ENCODE measurements at places on chromosomes 4 and X.
A peak's percentile ranks its signal among the peaks of the same experiment; 100 is the strongest.

GRCh38 chr4:29770627-29771026 is 949.5 kb upstream of the PCDH7 start:
- no peak for DNase-seq

- DNase-seq, result peak; percentile 14
Observed at GRCh38 chrX:103310555-103311398, at the start of gene BEX2. TSS of gene BEX2 (minus strand) at chrX:103310990. CDS start at chrX:103309976, 1,014 bp downstream.

DNA sequence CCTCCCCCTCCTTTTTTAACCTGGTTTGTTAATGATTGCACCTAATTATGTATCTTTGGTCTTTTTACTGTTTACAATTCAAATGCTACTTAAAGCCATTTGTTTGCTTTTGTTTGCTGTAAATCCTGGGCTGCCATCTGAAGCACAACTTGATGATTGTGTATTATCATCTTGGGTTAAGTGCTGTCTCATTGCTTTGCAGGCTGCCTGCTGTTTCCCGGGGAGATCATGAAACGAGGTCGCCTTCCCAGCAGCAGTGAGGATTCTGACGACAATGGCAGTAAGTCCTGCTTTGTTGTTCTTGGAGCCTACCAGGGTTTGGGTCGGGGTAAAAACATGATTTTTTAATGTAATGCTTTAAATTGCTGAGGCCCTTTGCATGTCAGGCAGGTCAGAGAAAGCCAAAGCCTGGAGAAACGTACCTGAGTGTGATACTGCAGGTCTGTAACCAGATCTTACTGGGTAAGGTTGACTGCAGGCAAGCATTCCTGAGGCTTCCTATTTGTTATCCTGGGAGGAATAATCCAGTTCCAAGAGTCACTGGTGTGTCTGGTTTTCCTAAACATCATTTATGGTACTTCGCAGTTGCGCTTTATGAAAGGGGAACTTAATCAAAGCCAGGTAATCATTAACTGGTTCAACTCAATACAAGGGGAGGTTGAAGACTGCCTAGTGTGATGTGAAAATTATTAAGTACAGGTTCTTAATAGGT is 22.2 kb downstream of the JADE1 start:
- peak; percentile 38 for DNase-seq

- DNase-seq, result no peak
Observed at GRCh38 chr4:140174543-140174942, 20.6 kb upstream of the MAML3 start.

DNA sequence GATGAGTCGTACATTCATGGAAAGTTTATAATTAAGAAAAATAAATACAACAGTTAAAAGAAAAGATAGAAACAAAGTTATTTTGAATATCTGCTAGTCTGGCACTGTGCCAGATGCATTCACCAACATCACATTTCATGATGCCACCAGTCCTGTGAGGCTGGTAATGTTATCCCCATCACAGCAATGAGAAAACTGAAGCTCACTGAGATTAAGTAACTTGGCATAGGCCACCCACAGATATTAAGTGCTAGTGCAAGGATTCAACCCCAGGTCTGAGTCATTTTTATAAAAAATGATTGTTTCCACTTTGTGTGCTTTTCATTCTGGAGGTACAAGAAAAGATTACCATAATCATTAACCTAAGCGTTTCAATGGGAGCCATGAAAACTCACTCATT is 65.0 kb upstream of the IL15 start:
- no peak for DNase-seq

DNA sequence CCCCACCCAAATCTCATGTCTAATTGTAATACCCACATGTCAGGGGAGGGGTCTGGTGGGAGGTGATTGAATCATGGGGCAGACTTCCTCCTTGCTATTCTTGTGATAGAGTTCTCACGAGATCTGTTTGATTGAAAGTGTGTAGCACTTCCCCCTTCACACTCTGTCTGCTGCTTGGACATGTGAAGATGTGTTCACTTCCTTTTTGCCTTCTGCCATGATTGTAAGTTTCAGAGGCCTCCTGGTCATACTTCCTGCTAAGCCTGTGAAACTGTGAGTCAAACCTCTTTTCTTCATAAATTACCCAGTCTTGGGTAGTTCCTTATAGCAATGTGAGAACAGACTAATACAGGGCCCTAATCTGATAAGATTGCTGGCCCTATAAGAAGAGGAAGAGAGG is 1514.8 kb downstream of the RPA4 start:
- DNase-seq, result no peak

DNA sequence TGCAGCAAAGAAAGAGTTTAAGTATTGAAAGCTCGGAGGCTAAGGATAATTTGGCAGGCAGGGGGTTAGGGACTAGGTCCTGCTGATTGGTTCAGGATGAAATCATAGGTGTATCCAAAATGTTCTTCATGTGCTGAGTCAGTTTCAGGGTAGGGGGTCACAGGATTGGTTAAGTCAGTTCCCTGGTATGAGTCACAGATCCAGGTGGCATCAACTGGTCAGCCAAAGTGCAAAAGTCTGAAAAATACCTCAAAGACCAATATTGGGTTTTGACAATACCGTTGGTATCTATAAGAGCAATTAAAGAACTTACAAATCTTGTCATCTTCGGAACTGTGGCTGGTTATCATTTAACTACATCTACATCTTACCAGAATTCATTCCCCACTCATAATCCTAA is 25.6 kb upstream of the PRDM8 start:
- no peak for DNase-seq

DNA sequence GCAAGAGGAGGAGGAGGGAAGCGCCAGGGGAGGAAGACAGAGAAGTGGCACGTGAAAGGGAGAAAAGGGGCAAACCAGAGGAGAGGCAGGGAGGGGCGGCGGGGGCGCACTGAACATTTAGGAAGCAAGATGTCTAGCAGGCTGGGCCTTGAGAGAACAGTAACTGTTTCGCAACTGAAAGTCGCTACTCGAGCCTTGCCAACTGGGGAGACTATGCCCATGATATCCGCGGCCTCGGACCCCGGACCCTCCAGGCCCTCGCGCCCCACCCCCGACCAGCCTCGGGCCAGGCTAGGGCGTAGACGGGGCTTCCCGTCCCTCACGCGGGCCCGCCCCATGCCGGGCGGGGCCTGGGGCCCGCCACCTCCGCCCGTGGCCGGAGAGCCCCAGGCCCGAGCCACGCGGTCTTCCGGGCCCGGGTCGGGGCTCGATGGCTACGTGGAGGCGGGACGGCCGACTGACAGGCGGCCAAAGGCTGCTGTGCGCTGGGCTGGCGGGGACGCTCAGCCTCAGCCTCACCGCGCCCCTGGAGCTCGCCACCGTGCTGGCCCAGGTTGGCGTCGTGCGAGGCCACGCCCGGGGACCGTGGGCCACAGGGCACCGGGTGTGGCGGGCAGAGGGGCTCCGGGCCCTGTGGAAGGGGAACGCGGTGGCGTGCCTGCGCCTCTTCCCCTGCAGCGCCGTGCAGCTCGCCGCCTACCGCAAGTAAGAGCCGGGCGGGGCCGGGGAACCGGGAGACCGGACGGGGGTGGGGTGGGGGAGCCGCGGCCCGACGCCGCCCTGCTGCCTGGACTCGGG is at the start of gene SLC25A43:
SLC25A43 (plus strand) TSS at position 363 of the 798 bp plus-strand sequence; CDS start at position 431, 68 bp downstream.
- DNase-seq, result no peak

GRCh38 chr4:87037671-87038334 is 103.0 kb downstream of the AFF1 start:
- no peak for DNase-seq

DNA sequence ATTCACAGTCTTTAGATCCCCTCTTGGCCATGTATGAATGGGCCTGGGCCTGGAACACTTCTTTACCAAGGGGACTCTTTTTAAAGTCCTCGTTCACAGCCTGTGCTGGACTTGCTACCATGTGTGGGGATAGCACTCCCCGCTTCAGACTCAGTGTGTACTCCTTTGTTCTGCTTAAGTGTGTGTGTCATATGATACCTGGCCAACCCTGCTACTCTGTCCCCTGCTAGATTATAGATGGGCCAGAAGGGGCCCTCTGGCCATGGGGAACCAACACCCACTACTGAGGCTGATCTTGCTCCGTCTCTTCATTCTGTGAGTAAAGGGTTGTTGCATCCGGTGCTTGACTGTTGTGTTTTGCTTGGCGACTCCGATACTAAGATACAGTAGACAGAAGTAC is 8.0 kb downstream of the CCDC110 start:
- peak; percentile 33 for DNase-seq

DNA sequence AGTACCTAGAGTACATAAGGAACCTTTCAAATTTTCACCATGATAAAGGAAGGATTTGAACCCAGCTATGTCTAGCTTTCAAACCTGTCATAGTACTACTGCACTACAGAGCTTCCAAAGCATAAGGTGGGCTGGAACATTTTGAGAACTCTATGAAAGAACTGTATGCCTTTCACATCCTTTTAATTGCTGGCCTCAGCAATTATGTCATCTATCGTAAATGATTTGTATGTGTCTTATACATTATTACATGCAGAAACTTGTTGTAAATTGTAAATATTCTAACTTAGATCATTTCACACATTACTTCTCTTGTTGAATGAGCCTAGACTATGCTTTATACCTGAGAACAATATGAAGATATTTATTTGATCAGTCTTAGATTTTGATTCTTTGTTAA is 220.7 kb downstream of the HEPH start:
- DNase-seq, result no peak

- no peak for DNase-seq
Observed at GRCh38 chr4:100746141-100746739, 228.4 kb upstream of the EMCN start.

GRCh38 chr4:20432088-20432487 is 180.4 kb downstream of the SLIT2 start:
- no peak for DNase-seq

DNA sequence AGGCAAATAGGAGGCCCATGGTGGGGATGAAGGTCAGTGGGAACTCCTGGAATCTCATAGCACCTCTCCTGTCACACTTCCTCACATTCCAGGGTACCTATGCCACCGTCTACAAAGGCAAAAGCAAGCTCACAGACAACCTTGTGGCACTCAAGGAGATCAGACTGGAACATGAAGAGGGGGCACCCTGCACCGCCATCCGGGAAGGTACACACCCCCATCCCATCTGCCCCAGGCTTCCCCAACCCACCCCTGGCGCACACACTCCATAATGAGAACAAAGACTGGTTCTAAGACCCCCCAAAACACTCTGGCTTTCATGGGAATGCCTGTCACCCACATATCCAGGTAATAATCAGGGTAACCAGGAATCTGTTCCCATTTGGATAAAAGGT is 6.4 kb downstream of the CDK16 start:
- no peak for DNase-seq

- DNase-seq, result no peak
Observed at GRCh38 chr4:176845636-176846035, 52.9 kb upstream of the VEGFC start.

DNA sequence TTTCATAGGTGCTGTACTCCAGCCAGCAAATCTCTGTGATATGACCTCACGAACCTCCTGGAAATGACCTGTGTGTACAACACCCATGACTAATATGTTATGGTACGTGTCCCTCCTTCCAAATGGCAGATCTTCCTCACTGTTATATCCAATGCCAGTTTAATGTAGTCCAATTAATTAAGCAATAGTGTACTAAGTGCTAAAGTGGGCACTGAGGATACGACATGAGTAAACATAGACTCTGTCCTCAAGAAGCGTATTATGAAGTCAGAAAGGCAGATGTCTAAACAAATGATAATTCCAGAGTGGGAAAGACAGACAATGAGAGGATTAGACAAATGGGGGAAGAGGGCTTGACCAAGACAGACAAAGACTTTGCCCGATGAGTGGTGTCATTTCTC is 33.9 kb downstream of the GPRIN3 start:
- DNase-seq, result peak; percentile 59

- no peak for DNase-seq
Observed at GRCh38 chrX:1336331-1336943, at the start of gene IL3RA. TSS of gene IL3RA (plus strand) at chrX:1336785. CDS start at chrX:1341766, 4,981 bp downstream.

- no peak for DNase-seq
Observed at GRCh38 chrX:151175283-151176062, 911 bp upstream of the GPR50 start.

DNA sequence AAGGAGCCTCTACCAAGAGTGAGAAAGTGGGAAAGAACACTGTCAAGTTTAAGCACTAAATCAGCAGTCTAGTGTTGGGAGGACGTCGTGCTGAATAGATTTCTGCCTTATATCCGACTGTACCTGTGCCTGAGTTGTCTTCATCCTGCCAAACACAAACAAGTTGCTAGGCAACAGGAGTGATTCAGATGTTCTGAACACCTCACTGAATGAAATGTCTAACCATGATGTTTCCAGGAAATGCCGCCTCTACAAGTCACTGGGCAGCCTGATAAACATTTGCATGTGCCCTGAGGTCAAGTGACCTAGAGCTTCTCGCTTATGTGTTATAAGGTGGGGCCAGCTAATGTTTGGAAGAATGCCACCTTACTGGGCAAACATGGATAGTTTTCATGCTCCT is 37.9 kb downstream of the SGMS2 start:
- peak; percentile 23 for DNase-seq

DNA sequence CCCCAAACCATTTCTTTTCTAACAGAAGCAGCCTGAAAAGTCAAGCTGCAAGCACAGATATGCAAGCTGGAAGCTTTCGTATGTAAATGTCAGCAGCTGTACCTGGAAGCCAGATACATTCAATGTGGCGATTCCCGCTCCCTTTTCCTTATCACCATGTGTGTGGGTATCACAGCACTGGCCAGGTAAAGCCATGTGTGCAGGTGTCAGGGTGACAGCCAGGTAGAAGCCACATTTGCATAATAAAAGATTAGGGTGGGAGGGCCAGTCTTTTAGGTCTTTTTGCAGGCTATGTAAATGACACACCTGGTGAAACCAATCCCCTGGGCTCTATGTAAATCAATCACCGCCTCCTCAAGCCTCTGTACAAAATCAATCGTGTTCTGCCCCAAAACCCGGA is 50.1 kb downstream of the RXFP1 start:
- no peak for DNase-seq

GRCh38 chr4:184849185-184849584 is 23.4 kb upstream of the ACSL1 start:
- no peak for DNase-seq

DNA sequence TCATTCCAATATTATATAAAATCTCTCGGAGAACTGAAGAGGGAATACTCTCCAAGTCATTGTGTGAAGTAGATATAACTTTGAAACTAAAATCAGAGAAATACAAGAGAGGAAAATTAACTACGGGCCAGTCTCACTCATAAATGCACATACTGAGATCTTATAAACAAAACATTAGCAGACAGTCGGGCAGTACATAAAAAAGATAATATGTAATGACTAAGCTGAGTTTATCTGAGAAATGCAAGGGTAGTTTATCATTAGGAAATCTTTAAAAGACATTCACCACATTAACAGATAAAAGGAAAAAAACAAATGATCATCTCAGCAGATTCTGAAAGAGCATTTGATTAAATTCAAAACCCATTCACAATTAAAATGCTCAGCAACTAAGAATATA is 116.7 kb downstream of the NYX start:
- no peak for DNase-seq

- DNase-seq, result no peak
Observed at GRCh38 chr4:148030193-148030873, 298.4 kb downstream of the ARHGAP10 start.

- DNase-seq, result no peak
Observed at GRCh38 chrX:77935886-77936285, 25.4 kb downstream of the ATP7A start.

Data from NCI-H2029 treated with DMSO at 0.1 percent for 48 hours (cell line).